Heart right ventricle (tissue), 16 donors: ENCODE measurements at places on chromosomes 3 and 15.

DNA sequence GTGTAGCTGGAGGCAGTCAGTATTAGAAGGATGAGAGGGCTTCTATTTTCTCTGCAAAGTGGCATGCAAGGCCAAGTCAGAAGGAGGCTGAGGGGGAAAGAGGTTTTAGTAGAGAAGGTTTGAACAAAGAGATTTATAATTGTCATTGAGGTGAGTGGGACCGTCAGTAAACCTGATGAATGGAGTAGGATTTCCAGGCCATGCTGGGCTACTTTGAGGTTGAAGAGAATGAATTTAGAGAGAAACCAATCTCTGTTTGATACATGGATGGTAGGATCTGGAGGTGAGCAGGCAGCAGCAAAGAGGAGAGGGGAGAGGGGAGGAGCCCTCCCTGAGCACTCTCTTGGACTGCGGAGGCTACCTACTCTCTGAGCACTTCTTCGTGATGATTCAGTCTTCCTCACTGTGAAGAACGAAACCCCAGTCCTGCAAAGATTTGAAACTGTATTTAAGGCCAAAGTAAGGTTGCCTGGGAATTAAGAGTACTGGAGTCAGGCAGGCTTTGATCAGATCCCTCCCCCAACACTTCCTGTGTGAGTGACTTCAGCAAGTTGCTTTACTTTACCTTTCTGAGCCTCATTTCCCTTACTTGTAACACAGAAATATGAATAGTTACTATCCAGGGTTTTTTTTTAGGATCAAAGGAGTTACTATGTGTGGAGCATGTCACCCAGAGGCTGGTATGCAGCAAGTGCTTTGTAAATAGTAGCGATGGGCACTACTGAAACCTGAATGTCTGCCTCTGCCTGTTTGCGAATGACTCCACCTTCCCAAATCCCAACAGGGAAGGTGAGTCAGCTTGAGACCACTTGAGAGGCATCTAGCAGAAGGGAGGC lies 75.8 kb downstream of the RPL39L start:
- no peaks in the 10 kb centered on the region for H3K27me3 ChIP-seq
- H3K4me1 ChIP-seq = peaks cover 30% of the 10 kb centered on the region
- DNase-seq = no peak

DNA sequence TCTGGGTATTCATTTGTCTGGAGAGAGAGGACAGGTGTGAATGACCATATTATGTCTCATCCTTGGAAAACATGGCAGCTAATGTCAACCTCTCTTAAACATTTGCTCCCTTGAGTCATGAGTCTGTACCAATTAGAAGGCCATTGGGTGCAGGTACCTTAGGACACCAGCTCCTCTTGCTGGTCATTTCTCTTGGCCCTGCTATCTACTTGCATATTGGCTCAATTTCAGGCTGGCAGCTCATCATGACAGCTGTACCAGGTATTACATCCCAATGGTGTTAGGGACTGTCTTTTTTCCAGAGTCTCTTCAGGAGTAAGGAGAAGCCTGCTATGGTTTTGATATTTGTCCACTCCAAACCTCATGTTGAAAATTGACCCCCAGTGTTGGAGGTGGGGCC lies 92.2 kb upstream of the ANKRD28 start:
- no peaks in the 10 kb centered on the region for H3K27me3 ChIP-seq
- no peak overlapping the region for H3K4me3 ChIP-seq
- no peaks in the 10 kb centered on the region for H3K4me1 ChIP-seq
- no peaks in the 10 kb centered on the region for H3K36me3 ChIP-seq

DNA sequence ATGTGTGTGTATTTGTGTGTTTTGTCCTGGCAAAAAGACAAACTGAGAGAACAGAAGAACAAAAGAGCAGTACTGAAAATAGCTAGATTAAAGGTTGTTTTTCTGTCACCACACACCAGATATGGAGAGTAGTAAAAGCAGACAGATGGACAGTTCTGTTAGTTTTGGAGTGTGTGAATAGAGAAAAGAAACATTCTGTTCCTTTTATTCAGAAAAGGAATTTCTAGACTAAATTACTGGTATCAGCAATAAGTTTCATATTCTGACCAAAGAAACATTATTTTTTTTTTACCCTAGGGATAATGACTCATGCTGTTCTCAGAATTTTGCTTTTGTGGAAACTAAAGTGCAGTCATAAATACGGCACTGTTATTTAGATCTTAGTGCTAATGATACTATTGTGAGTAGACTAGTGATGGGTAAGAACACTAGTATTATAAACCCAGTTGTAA lies 32.9 kb downstream of the PIK3CA start:
- no peaks in the 10 kb centered on the region for H3K27me3 ChIP-seq
- H3K36me3 ChIP-seq = no peaks in the 10 kb centered on the region
- H3K27ac ChIP-seq = peak overlapping the region; percentile 4
- H3K4me3 ChIP-seq = no peak overlapping the region
- DNase-seq = no peak

GRCh38 chr3:162213956-162214355 lies 717.3 kb downstream of the OTOL1 start:
- DNase-seq = no peak
- no peak overlapping the region for H3K4me3 ChIP-seq
- no peaks in the 10 kb centered on the region for H3K36me3 ChIP-seq
- H3K4me1 ChIP-seq = no peaks in the 10 kb centered on the region

GRCh38 chr3:15781131-15781530 lies 16.6 kb downstream of the ANKRD28 start:
- no peaks in the 10 kb centered on the region for H3K36me3 ChIP-seq
- no peak overlapping the region for H3K27ac ChIP-seq
- no peak for DNase-seq
- peaks cover 13% of the 10 kb centered on the region for H3K4me1 ChIP-seq
- H3K4me3 ChIP-seq = no peak overlapping the region
- H3K27me3 ChIP-seq = no peaks in the 10 kb centered on the region

GRCh38 chr3:143201045-143201444 lies 81.5 kb downstream of the CHST2 start:
- H3K4me3 ChIP-seq = no peak overlapping the region
- no peaks in the 10 kb centered on the region for H3K4me1 ChIP-seq
- H3K27ac ChIP-seq = no peak overlapping the region

DNA sequence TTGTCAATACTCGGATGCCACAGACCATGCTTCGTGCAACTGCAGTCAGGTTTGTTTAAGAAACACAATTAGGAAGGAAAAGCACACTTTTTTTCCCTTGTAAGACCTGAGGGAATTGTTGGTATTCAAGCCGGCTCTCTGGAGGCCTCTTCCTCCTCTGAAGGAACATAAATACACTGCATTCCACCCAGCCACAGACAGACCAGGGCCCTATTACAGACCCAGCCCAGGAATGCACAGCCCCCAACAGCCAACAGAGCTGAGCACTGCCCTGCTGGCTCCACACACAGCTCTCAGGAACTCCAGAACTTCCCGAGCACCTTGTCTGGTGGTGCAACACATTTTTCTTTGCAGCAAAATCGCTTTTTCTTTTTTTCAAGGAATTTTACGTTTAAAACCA lies 488.7 kb upstream of the PROK2 start:
- H3K27me3 ChIP-seq = no peaks in the 10 kb centered on the region
- no peak overlapping the region for H3K27ac ChIP-seq
- H3K4me1 ChIP-seq = peaks cover 9% of the 10 kb centered on the region
- H3K4me3 ChIP-seq = no peak overlapping the region

- peaks cover 5% of the 10 kb centered on the region for H3K4me1 ChIP-seq
- H3K36me3 ChIP-seq = no peaks in the 10 kb centered on the region
- no peaks in the 10 kb centered on the region for H3K27me3 ChIP-seq
- H3K4me3 ChIP-seq = no peak overlapping the region
Measured at GRCh38 chr3:16599694-16600093, 5.5 kb downstream of the DAZL start.

GRCh38 chr3:71010726-71011455 lies 572.6 kb downstream of the FOXP1 start:
- H3K4me1 ChIP-seq = peaks cover 48% of the 10 kb centered on the region
- no peak overlapping the region for H3K4me3 ChIP-seq
- H3K27ac ChIP-seq = no peak overlapping the region
- H3K27me3 ChIP-seq = no peaks in the 10 kb centered on the region

GRCh38 chr3:160676547-160677303 lies at the start of gene ARL14:
TSS of gene ARL14 (plus strand) at chr3:160677160. CDS start at chr3:160677347, 187 bp downstream.
- H3K4me1 ChIP-seq = no peaks in the 10 kb centered on the region
- no peak within 1 kb of the TSS for H3K4me3 ChIP-seq
- no peaks in the 10 kb centered on the region for H3K36me3 ChIP-seq
- no peaks in the 10 kb centered on the region for H3K27me3 ChIP-seq

DNA sequence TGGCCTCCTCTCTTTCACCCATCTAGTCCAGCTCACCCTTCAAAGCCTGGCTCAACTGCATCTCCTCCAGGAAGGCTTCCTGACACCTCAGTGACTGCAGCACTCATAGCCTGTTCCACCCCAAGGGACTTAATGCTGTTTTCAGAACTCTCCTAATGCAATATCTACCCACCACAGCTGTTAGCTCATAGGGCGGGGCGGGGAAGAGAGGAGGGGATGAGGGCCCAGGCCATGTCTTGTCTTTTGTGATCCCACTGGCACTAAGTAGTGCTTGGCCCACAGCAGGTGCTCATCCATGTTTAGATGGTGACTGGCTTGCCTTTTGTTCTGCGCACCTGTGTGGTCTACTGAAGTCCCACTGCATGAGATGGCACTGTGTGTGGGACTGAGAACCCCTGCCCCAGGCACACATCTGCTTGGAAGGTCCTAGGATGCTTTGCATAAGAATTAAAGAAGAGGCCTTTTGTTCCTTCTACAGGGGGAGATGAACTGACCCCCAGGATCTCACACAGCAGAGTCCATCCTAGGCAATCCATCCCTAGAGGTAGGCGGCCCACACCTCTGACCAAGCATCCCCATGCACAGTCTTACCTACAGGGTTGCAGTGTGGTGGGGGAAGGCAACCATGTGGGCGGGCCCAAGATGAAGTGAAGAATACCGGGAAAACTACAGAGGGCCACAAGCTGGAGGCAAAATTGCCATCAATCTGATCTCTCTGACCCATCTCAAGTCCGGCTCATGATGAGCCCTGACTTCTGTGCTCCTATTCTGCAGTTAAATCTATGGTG lies 23.0 kb downstream of the SLC12A8 start:
- no peak overlapping the region for H3K27ac ChIP-seq
- H3K4me3 ChIP-seq = no peak overlapping the region
- DNase-seq = no peak
- no peaks in the 10 kb centered on the region for H3K27me3 ChIP-seq

GRCh38 chr15:27725731-27726130 lies 373.4 kb downstream of the OCA2 start:
- H3K36me3 ChIP-seq = no peaks in the 10 kb centered on the region
- no peak for DNase-seq
- no peaks in the 10 kb centered on the region for H3K4me1 ChIP-seq
- H3K27ac ChIP-seq = no peak overlapping the region

- peak; percentile 42 for DNase-seq
- H3K4me1 ChIP-seq = peaks cover 33% of the 10 kb centered on the region
- peaks cover 3% of the 10 kb centered on the region for H3K27me3 ChIP-seq
- H3K36me3 ChIP-seq = no peaks in the 10 kb centered on the region
Measured at GRCh38 chr15:79168922-79169456, 78.4 kb upstream of the RASGRF1 start.

- no peaks in the 10 kb centered on the region for H3K4me1 ChIP-seq
- H3K27me3 ChIP-seq = no peaks in the 10 kb centered on the region
- DNase-seq = no peak
- H3K27ac ChIP-seq = no peak overlapping the region
- no peaks in the 10 kb centered on the region for H3K36me3 ChIP-seq
- H3K4me3 ChIP-seq = no peak overlapping the region
Measured at GRCh38 chr15:39376371-39376909, 204.4 kb upstream of the THBS1 start.

DNA sequence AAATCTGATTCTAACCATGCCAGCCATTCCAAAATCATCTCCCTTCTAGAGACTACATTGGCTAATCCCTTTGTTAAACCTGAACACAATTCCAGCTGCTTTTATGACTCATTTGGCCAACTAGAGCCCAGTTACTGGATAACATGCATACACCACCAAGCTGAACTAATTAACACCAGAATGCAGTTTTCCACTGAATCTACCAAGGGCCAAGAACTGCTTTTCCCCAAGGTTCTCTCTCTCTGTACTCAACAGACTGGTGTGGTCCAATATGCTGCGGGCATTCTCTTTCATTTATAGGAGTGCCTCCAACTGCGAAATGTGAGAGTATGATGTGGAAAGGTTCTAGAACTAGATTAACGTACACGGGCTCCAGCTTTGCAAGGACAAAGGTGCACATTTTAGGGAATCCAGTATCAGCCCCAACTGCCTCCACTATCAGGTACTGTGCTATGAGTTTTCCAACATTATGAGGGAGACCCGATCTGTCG lies 1.5 kb downstream of the CHSY1 start:
- H3K36me3 ChIP-seq = no peaks in the 10 kb centered on the region
- H3K27me3 ChIP-seq = no peaks in the 10 kb centered on the region
- no peak for DNase-seq
- H3K4me1 ChIP-seq = peaks cover 68% of the 10 kb centered on the region

- H3K27ac ChIP-seq = no peak overlapping the region
- no peak overlapping the region for H3K4me3 ChIP-seq
- no peaks in the 10 kb centered on the region for H3K27me3 ChIP-seq
- DNase-seq = no peak
Measured at GRCh38 chr3:116045314-116045713, 400.0 kb downstream of the LSAMP start.

DNA sequence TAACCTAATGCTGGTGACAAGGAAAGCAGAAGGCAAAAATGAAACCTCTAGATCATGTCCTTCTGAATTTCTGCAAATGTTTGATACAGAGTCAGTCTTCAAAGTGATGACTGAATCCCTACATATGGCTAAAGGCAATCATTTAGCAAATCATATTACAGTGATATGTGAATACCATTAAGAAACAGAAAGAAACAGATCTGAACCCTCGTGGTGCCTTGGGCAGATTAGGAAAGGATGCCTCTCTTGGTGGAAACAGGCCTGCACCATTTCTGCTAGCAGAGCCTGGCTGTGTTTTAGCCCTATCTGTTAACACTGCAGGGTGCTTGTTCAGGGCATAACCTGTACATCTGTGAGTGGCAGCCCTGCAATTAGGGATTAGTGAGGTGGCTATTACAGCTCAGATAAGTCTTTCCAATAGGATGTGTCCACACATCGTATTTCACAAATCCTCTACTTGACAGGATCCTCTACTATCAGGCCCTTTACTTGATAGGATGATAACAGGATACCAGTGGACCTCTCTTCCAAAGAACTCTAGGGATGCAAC lies 12.1 kb downstream of the SEC22C start:
- H3K27me3 ChIP-seq = no peaks in the 10 kb centered on the region
- DNase-seq = no peak
- H3K4me3 ChIP-seq = no peak overlapping the region
- H3K27ac ChIP-seq = no peak overlapping the region

- no peaks in the 10 kb centered on the region for H3K36me3 ChIP-seq
- no peaks in the 10 kb centered on the region for H3K4me1 ChIP-seq
- H3K27me3 ChIP-seq = no peaks in the 10 kb centered on the region
Measured at GRCh38 chr3:42721690-42722089, 19.1 kb upstream of the HHATL start.

- H3K27me3 ChIP-seq = peaks cover 2% of the 10 kb centered on the region
- peaks cover 10% of the 10 kb centered on the region for H3K4me1 ChIP-seq
- H3K27ac ChIP-seq = no peak overlapping the region
- DNase-seq = no peak
Measured at GRCh38 chr3:86984271-86984670, 6.7 kb downstream of the VGLL3 start.

DNA sequence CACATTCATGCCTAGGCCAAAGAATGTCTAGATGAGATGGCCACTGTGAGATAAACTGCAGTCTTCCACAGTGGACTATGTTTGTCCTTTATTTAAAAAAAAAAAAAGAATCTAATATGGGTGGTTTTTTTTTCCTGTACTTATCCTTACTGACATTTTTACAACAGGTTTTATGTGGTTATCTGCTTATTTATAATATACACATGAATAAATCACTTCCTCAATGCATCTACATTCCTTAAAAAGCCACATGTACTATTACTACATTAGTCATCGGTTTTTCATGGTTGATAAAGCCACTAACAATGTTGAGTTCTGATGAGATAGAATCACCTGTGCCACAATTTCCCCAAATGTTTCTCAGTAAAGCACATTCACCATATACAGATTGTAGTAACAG lies 341.3 kb upstream of the THBS1 start:
- DNase-seq = no peak
- H3K27me3 ChIP-seq = no peaks in the 10 kb centered on the region
- H3K4me3 ChIP-seq = no peak overlapping the region
- no peaks in the 10 kb centered on the region for H3K36me3 ChIP-seq
